ENCODE measurements at places on chromosomes 3 and 15.

DNA sequence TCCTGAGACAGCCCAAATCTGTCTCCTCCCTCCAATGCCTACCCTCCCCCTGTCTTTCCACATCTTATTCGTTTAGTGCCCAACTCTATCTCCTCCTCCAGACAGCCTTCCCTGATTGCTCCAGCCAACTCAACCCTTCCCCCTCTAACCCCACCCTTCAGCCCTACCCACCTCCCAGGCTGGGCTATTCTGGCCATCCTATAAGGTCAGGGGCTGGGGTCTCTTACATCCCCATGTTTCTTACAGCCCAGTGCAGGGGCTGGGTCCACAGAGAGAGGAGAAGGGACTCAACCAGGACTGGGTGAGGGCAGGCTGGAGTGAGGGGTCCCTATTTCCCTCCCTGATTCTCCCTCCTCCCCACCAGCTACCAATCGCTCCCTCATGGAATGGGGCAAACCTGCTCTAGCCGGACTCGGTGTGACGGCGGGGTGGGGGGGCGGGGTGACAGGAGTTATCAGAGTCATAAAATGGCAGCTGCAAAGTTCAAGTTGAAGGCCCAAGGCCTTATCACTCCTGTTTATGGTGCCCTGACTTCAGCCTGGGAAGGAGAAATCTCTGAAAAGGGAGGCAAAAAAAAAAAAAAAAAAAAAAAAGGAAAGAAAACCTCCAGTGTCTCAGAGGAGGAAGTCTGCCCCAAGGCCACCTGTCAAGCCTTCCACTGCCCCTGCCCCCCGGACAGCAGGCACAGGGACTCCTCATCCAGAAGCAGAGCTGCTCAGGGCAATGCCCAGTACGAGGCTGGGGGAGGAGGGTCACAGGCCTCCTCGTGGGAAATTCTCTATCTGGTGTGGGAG lies 2.1 kb downstream of the VIPR1 start:
- no peak for DNase-seq

DNA sequence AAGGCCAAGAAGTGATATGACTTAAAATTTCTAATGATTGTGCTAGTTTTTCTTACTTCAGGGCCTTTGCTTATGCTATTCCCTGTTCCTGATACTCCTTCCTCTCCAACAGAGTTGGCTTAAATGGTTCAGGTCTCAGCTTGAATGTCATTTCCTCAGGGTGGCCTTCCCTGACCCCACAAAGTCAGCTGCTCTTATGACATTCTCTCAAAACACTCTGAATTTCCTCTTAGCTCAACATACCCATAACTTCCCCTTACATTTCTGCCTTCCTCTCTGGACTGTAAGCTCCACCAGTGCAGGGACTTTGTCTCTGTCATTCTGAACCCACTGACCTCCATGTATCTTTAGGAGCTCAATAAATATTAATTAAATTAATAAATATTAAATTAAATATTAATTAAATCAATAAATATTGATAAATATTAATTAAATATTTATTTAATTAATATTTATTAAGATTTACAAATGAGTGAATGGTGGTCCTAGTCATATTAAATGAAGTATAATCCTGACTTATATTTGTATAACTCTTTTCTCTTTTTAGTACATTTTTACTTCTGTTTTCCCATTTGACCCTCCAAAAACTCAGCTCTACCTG lies 17.9 kb upstream of the TMCC1 start:
- no peak for DNase-seq

GRCh38 chr3:192850451-192850981 lies 67.1 kb downstream of the MB21D2 start:
- DNase-seq: no peak

- DNase-seq: no peak
These were observed 106.5 kb upstream of the SETMAR start for GRCh38 chr3:4196506-4197147.

- no peak for DNase-seq
These were observed 165.5 kb upstream of the PFN2 start for GRCh38 chr3:150136242-150136641.

DNA sequence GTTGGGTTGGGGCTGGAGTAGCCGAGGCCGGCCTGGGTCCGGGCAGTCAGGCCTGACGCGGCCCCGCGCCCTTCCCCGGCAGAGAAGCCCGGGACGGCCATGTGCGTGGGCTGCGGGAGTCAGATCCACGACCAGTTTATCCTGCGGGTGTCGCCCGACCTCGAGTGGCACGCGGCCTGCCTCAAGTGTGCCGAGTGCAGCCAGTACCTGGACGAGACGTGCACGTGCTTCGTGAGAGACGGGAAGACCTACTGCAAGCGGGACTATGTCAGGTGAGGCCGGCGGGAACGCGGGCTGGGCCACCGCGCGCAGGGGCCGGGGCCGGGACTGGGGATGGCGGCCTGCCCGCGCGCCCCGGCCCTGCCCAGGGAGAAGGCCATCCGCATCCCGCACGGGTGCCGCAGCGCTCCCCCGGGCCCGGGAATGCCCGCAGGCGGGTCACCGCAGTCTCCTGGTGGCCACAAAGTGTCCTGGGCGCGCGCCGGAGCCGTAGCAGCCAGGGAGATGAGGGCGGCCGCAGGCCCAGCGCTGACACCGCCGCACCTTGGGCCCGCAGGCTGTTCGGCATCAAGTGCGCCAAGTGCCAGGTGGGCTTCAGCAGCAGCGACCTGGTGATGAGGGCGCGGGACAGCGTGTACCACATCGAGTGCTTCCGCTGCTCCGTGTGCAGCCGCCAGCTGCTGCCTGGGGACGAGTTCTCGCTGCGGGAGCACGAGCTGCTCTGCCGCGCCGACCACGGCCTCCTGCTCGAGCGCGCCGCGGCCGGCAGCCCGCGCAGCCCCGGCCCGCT lies 1.3 kb downstream of the ISL2 start:
- no peak for DNase-seq

DNA sequence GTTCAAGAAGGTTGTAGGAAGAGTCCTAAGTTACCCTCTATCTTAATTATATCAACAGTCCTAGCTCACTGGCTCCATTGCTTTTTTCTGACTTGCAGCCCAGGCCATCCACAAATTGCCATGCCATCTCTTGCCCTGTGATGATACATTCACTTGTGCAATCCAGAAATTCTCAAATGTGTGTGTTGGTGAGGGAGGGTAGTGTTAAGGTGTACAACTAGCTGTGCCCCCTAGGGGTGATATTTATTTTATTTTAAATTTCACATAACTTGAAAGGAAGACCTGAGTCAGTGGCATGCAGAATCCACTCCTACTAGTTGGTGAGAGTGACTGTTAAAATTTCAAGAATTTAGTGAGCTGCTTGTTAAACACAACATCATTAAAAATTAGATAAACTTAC lies 156.1 kb upstream of the ANKRD28 start:
- DNase-seq: no peak

All from NCI-H2107 (cell line).